ENCODE measurements at places on chromosomes 1 and 21.
A peak's percentile ranks its signal among the peaks of the same experiment; 100 is the strongest.

GRCh38 chr1:57262472-57262871, 161.4 kb downstream of the DAB1 start:
- DNase-seq, result no peak

DNA sequence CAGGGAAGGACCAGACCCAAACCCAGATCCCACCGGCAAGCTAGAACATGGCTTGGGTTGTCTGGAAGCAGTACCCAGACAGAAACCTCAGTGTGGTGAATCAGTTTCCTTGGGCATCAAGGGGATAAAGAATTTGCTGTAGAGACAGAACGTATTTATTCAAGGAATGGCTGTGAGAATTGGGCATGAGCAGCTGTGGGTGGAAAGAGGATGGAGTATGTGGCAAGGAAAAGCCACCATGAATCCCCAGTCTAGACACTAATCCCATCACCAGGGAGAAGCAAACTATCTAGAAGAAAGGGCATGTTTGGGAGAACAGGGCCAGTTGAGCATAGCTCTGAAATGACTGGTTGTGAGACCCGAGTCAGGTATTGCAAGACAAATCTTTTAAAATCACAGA, 109.2 kb downstream of the TOMM20 start:
- DNase-seq, result no peak

DNA sequence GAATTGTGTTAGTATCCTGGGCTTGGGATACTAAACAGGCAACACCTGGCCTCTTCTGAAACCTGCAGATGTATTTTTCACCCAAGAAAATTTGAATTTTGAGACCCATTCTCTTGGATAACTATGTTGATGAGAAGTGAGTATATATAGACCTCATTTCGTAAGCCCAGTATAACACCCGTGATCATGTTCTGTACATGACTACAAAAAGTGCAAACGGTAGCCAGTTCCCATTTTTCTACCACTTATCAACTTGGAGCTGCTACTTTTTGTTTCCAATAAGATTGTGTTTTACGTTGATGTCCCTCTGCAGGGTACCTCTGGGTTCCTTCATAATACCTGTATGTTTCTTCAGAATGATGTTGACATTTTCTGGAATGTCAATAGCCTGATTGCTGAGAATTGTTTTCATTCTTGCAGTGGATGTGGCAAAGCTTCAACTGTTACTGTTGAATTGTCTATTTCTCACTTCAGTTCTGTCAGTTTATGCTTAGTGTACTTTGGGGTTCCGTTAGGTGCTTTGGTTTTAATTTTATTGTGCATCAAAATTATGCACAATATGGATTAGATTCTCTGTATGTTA, 48.1 kb downstream of the ZFYVE9 start:
- no peak for DNase-seq

- DNase-seq, result no peak
These were observed 267.6 kb downstream of the COL11A1 start for GRCh38 chr1:102840741-102841140.

GRCh38 chr1:96362623-96363022, 359.0 kb upstream of the PTBP2 start:
- DNase-seq, result no peak

- no peak for DNase-seq
These were observed 31.3 kb downstream of the CBR1 start for GRCh38 chr21:36100971-36101641.

DNA sequence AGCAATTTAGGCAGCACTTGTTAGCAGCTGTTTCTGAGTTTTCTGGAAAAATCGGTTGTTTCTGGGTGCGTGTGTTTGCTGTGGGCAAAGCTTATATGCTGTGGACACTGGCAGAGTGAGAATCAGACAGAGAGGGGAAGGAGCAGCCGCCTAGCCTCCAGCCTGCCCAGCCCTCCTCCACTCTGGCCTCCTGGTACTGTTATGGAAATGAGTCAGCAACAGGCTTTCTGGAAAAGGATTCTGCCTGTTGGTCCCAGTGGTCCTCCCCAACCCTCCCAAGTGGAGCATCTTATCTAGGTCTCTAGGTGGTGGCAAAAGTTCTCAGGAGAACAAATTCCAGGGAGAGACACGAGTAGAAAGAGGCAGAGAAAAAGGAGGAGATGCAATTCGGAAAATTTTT, 42.2 kb upstream of the GOLT1A start:
- DNase-seq, result no peak

- no peak for DNase-seq
These were observed 1.8 kb downstream of the SUMO3 start for GRCh38 chr21:44815852-44816628.

- peak; percentile 42 for DNase-seq
These were observed 33.4 kb upstream of the TENT5B start for GRCh38 chr1:27045973-27046558.

DNA sequence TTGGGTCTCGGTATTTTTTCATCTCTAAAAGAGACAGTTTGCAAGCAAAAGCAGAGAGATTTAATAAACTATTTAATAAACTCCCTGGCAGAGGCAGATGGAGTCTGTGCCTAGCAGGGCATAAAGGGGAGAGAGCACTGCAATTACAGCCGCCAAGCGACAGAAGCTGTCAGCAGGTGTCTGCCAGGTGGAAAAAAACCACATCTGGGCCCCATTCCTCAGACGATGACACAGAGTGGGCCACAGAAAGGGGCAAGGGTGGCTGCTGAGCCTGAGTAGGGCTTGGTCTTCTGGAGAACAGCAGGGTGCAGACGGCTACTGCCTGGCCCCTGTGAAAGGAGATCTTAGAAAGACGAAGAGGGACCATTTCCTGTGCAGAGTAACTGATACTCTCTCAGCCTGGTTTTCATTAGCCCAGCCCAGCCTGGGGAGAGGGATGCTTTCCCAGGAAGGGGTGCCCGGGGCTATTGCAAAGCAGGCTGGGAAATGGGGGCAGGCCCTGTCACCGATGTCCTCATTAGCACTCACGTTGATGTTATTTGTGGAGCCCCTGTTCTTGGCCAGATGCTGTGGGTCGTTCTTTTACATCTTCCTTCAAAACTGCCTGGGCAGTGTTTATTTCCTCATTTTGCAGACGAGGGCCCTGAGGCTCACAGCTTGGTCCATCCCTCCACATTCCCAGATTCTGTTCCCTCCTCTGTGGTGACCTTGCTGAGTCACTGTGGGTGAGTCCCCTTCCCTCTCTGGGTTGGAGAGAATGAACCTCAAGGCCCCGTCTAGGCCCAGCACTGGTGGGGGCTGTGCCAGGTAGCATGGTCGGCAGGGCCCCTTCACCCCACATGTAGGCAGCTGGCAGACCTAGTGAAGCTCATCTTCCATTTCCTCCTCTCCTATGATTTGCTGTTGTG, 472.7 kb downstream of the PTPRU start:
- no peak for DNase-seq

GRCh38 chr21:36499578-36500471, 19.9 kb upstream of the CLDN14 start:
- DNase-seq, result no peak

- no peak for DNase-seq
These were observed 71.3 kb upstream of the PRDX6 start for GRCh38 chr1:173405834-173406233.

DNA sequence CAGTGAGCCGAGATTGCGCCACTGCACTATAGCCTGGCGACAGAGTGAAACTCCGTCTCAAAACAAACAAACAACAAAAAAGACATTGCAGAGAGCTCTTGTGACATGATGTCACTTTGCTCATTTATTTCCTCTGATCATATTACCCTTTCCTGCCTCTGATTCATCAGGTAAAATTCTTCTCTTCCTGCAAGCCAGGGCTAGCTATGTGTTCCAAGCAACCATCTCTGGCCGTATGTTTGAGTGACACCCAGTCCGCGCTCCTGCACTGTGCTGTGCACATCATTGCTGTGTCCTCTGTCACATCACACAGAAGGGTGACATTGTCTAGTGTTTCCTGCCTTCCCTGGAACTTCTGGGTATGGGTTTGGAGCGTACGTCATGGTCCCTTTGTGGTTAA, 251.3 kb downstream of the PCP4 start:
- no peak for DNase-seq

- no peak for DNase-seq
These were observed 610 bp downstream of the SCYL3 start for GRCh38 chr1:169892927-169893644.

- no peak for DNase-seq
These were observed 88.0 kb downstream of the APP start for GRCh38 chr21:26082549-26082948.

DNA sequence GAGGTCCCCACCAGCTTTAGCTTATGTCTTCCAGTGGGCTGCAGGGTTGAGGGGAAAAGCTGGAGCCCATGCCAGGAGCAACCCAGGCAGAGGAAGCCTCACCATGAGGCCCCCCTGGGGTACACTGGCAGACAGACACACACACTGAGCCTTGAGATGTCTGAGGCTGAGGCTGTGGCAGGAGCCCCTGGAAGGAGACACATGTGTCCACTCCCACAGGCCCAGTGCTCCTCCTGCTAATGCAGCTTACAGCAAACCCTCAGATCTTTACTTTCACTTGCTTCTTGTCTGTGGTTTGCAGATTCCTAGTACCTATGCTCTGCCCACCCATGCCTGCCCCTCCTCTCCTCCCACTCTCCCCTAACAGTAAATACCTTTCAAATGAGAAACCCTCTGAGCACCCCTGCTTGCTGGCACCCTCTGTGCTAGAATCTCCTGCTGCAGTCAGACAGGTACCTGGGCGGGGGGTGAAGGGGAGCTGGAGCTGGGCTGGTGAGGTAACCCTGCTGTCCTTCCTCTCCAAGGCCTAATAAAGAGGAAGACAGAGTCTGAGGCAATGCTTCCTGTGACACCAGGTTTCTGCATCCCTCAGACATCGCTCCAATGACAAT, 63.4 kb upstream of the NEK2 start:
- no peak for DNase-seq

DNA sequence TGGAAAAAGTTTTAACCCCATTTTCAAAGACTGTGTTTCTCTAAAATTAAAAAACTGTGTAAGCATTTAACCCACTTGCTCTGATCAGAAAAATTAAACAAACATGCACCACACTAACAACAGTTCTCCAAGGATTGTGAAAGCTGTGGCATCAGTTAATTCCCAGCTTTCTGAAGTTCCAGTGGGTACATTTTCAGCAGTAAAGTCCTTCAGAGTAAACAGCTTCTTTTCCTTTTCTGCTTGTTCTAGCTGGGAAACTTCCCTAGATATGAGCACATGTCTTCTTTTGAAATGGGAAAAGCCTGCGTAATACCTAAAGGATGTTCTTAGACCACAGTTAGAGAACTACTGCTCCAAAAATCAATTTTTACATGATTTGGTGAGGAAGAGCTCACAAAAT, 11.1 kb downstream of the PRRX1 start:
- DNase-seq, result no peak

GRCh38 chr1:59151387-59151761, 145.5 kb upstream of the FGGY start:
- no peak for DNase-seq

DNA sequence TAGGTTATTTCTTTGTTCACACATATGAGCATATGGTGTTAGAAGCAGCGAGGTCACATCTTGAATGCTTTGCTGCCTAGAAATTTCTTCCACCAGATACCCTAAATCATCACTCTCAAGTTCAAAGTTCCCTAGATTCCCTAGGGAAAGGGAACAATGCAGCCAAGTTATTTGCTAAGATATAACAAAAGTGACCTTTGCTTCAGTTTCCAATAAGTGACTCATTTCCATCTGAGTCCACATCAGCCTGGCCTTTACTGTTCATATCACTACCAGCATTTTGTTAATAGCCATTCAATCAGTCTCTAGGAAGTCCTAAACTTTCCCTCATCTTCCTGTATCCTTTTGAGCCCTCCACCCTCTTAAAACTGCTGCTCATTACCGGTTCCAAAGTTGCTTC, 1502.5 kb downstream of the KCNT2 start:
- DNase-seq, result no peak

DNA sequence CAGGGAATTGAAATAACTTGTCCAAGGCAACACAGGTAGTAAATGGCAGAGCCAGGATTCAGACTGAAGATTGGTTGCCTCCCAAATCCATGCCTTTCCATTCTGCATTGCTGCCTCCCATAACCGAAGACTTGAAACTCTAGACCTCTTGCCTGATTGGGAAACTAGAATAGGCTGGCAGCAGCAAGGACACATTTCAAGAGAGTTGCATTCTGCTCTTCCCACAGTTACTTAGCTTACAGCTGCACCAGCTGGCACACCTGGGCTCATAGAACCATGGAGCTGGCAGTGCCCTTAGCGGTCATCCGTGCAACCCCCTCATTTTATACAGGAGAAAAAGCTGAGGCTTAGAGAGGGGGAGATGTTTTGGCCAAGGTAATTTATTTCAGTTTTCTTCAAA, 8.0 kb downstream of the TRNAU1AP start:
- DNase-seq, result no peak

DNA sequence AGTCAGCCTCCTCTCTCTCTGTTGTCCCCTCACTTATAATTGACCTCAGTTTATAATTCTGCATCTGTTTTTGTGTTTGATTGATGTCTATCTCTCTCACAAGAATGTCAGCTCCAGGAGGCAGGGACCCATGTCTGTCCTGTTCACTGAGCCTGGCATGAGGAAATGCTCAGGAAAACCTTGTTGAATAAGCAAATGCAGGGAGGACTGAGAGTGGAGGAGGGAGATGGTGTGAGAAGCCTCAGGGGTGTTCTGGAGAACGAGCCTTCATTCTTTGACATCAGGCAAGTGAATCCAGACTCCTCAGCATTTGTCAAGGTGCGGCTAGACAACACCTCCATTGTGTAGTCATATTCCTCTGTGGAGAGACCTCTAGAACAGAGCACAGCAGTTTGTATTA, 45.5 kb downstream of the MAN1C1 start:
- no peak for DNase-seq

GRCh38 chr1:2595812-2596529, 9.4 kb downstream of the PRXL2B start:
- DNase-seq, result no peak

GRCh38 chr1:162974810-162975209, 94.4 kb upstream of the RGS4 start:
- DNase-seq, result no peak

GRCh38 chr1:155938220-155938627, 3.2 kb upstream of the RXFP4 start:
- DNase-seq, result peak; percentile 49

GRCh38 chr1:90134175-90134955, 139.5 kb downstream of the ZNF326 start:
- DNase-seq, result no peak

DNA sequence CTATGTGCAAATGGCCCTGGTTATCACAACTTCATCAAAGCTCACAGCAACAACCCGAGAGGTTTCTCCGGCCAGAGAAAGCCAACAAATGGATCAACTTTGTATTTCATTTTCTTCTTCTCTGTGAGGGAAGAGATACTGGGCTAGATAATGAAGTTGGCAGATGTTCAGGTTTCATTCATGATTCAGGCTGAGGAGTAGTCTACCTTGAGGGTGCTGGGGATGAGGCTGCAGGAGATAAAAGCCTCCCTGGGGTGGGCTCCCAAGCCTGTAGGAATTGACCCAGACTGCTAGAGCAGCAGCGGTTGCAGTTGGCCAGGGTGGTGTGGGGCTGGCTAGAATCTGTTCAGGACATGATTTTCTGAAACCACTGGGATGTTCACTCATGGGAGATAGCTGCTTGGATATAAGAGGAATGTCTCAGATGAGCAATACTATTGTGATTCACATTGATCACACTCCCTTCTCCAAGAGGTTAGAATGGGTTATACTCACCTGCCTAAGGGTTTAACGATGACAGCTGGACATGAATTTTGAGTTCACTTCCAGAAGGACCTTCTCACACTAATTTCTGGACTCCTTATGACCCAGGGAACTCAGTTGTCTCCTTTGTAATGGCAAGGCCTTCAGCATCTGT, 64.0 kb downstream of the SYT6 start:
- no peak for DNase-seq

- DNase-seq, result no peak
These were observed 211.7 kb upstream of the POGK start for GRCh38 chr1:166627558-166627957.

- DNase-seq, result peak; percentile 64
These were observed 6.4 kb upstream of the GUCA2B start for GRCh38 chr1:42146626-42147320.

- DNase-seq, result no peak
These were observed 953.8 kb upstream of the ADGRL2 start for GRCh38 chr1:80846966-80847365.

All from activated CD4-positive, alpha-beta T cell treated with anti-CD3 and anti-CD28 coated beads, Interleukin-2, amount 50 U/mL, for 24 hours (primary cell).